ENCODE measurements at places on chromosomes 1 and 21.
A peak's percentile ranks its signal among the peaks of the same experiment; 100 is the strongest.

GRCh38 chr1:19619697-19620384, 24.3 kb upstream of the NBL1 start:
- peak; percentile 23 for DNase-seq

DNA sequence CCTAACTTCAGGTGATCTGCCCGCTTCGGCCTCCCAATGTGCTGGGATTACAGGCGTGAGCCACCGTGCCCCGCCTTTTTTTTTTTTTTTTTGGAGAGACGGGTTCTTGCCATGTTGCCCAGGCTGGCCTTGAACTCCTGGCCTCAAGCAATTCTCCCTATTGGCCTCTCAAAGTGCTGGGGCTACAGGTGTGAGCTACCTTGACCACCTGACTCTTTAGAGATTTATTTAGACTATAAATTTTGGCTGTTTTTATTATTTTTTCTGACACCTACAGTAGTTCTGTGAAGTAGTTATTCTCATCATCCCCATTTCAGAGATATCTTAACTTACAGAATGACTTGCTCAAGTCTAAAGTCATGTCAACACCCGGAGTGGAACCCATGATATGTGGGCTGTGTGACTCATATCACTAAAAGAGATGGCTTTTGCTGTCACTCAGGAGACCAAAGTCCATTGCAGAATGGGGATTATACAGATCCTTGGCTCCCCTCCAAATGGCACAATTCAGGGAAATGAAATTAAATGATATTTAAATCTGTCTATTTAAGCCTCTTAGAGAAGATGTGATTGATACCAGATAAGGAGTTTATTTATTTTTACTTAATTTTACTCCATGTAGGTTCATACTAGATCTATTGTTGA, 93.2 kb downstream of the CTH start:
- peak; percentile 37 for DNase-seq

GRCh38 chr1:231241750-231242149, 738 bp downstream of the GNPAT start:
- peak; percentile 13 for DNase-seq

- peak; percentile 10 for DNase-seq
These were observed 888 bp upstream of the SNRPE start for GRCh38 chr1:203860396-203861025.

- peak; percentile 78 for DNase-seq
These were observed 1.7 kb upstream of the KIF26B start for GRCh38 chr1:245153081-245153551.

DNA sequence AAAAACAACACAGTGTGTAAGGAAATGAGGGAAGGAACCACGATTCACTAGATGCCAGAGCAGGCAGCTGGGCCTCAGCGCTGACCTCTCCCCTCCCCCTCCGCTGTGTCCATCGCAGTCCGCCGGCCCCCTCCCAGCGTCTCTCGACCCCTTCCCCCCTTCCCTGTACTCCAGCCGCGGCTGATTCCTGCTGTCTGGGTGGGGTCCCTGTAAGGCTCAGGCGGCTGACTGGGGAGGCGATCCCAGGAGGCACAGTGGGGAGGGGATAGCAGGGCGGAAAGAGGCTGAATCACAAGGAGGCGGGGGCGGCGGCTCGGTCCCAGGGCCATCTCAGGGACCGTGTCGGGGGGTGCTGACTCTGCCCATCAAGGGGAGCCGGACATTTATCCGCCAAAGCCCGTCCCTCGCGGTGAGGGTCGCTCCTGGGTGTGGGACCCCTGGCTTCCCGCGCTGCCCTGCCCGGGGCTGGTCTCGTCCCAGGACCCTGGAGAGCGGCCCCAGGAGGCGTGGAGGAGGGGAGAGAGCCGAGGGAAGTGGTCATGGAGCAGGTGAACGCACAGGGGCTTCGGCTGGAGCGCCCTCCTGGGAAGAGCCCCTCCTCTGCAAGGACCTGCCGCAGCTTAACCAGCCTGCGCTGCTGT, 241.9 kb downstream of the PTPRU start:
- DNase-seq: no peak

DNA sequence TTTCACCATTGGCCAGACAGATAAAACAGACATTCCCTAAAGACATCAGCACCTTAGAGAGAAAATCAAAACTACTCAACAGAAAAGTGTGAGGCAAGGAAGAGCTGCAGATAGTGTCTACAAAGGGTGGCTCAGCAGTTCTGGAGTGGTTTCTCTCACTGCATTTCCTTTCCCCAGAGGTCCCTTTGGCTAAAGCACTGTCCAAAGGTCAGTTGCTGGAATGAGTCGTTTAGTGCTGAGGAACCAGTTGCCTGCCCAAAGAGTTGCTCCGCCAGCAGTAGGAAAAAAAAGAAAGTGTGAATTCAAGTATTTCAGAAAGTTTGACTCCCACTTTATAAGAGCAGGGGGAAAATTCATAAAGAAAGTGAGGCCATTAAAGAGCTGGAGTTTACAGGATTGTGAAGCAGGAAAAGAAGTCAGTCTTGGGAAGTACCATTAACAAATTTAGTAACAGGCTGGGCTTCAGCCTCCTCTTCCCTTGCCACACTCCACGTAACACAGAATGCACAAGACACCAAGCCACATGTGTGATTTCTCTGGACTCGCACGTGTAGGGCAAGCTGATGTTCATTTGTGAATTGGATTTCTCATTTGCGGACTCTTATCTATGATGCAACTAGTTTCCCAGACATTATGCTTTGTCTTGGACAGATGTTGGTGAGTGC, 122.2 kb downstream of the RUNX1 start:
- no peak for DNase-seq

DNA sequence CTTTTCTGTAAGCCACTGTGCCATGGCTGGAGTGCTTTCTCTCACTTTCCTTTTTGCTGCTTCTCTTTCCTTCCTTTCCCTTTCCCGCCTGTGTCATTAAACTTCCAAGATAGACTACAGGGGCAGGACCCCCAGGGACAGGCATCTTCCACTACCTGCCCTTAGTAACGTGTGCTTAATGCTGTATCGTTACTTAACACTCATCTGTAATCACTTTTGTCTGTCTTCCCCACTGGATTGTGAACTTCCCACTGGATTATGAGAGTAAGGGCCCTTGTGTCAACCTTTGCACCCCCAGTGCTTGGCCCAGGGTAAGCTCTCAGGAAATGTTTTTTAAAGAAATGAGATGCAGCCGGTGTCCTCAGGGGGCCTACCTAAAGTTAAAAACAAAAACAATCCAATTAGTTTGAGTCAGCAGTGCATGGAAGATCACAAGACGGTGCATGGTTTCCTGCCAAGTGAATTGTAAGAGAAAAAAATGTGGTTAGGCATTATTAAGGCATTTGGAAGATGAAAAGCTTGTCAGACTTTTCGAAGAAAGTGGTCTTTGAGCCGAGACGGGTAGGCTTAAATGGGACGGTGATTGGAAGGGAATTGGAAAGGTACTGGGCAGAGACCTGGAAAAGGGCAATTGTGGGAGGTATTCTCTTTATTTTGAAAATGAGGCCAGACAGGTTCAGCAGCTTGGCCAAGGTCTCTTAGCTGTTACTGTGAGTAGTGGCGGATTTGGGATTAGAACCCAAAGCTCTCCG, 958 bp downstream of the LYPLAL1 start:
- peak; percentile 56 for DNase-seq

DNA sequence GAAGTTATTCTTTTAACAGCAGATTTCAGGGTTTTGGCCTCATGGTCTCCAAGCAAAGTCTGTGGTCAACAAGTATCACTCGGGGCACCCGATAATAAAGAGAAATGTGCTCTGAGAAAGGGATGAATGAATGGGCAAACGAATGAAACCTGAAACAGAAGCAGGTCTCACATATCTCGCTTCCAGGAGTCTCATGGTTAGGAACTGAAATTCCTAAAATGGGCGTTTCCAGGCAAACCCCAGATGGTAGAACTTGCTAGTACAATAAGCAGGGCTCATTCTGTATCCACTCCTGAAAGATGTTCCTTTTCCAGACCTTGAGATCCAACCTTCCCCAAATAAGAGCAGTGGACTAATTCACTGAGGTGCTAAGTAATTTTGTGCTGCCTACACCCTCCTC, 87.2 kb downstream of the LAMC2 start:
- DNase-seq: no peak

GRCh38 chr1:89257041-89257440, 15.6 kb downstream of the GBP5 start:
- no peak for DNase-seq

DNA sequence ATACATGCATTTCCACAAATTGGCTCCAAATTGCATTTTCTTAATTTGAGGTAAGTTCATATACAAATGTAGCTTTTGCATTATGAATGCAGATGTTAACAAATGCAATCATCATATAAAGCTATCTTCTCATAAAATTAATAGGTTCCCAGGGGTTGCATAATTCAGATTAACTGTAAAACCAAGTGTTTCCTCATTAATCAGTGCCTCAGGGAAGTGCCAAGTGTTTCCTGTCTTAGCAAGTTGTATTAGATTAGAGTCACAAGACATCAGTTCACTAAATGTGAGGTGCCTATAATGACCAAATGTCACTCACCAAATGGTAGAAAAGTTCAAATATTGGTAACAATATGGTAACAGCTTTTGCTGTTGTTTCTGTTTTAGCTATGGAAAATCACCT, 140.8 kb downstream of the PTGER3 start:
- DNase-seq: no peak

DNA sequence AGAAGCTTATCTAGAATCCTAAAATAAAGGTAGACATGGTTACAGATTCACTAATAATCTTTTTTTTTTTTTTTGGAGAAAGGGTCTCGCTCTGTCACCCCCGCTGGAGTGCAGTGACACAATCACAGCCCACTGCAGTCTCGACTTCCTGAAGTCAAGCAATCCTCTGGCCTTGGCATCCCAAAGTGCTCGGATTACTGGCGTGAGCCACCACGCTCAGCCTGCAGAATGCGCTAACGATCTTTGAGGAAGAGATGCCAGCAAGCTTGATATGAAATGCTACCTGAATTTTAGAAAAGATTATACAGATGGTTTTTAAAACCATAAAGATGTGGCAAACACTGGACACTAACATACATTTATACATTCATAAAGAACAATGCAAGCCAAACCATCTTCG, 4.1 kb upstream of the GNPAT start:
- DNase-seq: no peak

- peak; percentile 53 for DNase-seq
These were observed 488.0 kb upstream of the PLXNA2 start for GRCh38 chr1:208731981-208732821.

- DNase-seq: no peak
These were observed 340.0 kb downstream of the NPHP4 start for GRCh38 chr1:5651964-5652821.

- no peak for DNase-seq
These were observed 48.4 kb downstream of the JAK1 start for GRCh38 chr1:64917907-64918306.

- DNase-seq: no peak
These were observed 55.8 kb downstream of the SSBP3 start for GRCh38 chr1:54350360-54350759.

GRCh38 chr1:154441241-154441888, 36.2 kb downstream of the IL6R start:
- no peak for DNase-seq

Measured in NCI-H446 (cell line).